ENCODE measurements at places on chromosomes 16 and 17.

GRCh38 chr16:76486740-76487139 is 209.5 kb downstream of the CNTNAP4 start:
- no peak for DNase-seq

- DNase-seq = no peak
Observed at GRCh38 chr16:25563700-25564099, 128.1 kb upstream of the HS3ST4 start.

DNA sequence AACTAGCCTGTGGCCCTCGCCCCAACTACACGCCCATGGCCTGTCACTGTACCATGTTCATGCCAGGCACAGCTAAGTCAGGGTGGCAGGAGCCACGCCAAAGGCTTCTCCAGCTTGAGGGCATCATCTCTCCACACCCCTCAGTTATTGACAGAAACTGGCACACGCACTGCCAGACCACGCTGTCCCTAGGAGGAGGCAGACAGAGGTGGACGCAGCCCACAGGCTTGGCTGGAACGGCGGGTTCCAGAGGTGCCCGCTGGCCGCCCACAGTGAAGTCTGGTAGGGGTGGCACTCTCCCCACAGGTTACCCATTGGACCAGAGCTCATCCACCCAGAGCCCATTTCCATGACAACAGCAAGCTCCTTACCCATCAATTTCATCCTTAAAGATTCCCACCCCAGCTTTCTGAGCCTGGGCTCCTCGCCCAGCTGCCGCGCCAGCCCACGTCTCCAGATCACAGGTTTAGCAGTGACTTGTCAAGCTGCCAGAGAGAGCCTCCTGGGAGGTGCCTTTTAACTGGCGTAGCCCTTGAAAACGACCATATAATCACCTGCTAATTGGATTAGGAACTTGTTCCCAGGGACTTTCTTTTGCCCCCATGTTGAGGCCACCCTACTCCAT is 27.9 kb downstream of the RPRML start:
- no peak for DNase-seq

DNA sequence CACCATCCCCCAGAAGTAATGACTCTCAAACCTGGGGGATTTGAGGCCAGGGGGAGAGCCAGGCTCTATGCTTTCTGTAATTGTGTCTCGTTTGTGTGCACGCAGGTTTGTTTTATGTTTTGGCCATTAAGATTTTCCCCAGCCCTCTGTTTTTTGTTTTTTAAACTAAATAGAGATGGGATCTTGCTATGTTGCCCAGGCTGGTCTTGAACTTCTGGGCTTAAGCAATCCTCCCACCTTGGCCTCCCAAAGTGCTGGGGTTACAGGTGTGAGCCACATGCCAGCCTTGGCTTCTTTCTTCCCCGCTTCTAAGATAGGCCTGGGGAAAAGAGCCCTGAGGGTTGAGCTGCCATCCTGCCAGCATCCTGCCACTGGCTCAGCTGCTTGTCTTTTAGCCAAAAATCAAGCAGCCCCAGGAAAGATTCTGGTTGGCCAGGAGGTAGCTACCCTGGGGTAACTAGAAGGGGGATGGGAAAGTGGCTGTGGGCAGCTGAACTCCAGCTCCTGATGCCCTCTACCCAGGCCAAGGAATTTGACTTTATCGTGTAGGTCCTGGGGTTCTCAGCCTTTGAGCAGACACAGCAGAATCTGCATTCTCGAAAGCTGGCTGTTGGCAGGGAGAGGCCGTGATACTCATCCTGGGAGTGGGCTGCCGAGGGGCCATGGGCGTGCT is 18.4 kb downstream of the KDM8 start:
- DNase-seq = no peak

DNA sequence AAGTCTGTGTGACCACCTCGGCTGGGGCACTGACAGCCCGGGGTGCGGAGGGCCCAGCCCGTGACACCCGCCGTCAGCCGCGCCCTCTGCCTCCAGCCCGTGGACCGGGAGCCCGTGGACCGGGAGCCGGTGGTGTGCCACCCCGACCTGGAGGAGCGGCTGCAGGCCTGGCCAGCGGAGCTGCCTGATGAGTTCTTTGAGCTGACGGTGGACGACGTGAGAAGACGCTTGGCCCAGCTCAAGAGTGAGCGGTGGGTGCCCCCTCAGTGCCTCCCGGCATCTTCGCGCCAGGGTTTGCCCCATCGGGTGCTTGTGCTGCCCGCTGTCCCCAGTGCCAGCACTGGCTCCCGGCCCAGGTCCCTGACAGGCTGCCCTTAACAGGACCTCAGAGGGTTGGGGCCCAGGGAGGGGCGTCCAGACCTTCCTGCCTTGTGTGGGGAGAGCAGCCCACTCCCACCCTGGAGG is 13.7 kb downstream of the CENPX start:
- no peak for DNase-seq

DNA sequence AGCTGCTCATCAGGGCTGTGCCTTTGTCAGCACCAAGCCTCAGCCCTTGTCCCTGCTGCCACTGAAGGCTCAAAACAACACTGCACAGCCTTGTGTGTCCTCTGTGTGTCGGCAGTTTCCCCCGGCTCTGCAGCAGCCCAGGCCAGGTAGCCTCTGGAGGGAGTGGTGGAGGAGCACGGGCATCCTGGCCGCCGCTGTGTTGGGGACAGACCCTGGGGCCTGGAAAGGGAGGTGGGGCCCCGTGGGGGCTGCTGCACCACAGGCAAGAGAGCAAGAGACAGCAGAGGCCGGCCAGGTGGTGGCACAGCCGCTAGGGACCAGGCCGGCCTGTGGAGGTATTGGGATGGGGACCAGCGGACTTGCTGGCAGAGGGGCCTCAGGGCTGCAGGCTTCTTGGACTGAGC is 96.9 kb upstream of the ZNF750 start:
- DNase-seq = no peak

- no peak for DNase-seq
Observed at GRCh38 chr17:21522755-21523336, 146.7 kb downstream of the KCNJ12 start.

DNA sequence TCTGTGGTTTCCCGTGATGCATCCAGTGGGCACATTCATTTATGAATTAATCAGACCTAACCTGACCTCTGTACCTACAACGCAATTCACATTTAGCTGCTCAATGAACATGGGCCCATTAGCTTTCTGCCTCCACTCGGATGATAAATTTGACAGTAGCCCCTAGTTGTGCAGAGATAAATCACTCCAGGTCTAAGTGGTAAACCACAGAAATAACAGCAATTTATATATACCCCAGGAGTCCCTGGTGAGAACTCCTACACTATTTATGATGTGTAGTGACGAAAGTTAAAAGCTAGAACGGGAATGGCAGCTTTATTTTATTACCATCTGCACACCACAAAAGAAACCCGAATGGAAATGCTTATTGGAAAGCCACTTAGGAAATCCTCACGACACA is 371.5 kb downstream of the HAPSTR1 start:
- DNase-seq = no peak

GRCh38 chr17:46968224-46968834 is 10.7 kb downstream of the RPRML start:
- no peak for DNase-seq

- no peak for DNase-seq
Observed at GRCh38 chr16:49866595-49867071, 10.7 kb upstream of the ZNF423 start.

DNA sequence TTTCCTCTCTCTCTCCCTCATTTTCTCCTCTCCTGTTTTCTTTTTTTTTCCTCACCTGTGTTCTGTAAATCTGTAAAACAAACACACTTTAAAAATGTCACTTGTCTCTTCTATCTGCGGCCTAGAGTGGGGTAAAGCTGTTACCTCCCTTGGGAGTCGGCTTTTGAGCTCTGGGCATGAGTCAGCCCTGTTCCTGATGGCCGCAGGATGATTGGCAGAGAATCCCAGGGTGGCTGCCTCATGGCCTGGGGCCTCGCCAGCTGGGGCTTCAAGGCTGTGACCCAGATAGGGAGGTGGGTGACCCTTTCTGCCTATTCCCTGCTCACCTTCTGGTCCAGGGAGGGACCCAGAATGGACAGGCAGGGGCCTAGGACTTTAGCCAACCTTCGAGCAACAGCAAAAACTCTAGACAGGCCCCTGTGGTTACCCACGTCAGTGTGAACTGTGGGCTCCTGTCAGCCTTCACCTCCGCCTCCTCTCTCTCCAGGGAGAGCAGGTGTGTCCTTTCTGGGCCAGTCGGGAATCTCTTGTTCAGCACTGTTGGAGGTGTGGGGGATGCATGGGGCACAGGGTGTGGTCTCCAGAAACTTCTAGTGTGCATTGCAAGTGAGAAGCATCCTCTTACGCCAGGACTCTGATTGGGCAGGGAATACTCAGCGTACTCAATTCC is 87.4 kb downstream of the RAP1GAP2 start:
- DNase-seq = peak; percentile 12

DNA sequence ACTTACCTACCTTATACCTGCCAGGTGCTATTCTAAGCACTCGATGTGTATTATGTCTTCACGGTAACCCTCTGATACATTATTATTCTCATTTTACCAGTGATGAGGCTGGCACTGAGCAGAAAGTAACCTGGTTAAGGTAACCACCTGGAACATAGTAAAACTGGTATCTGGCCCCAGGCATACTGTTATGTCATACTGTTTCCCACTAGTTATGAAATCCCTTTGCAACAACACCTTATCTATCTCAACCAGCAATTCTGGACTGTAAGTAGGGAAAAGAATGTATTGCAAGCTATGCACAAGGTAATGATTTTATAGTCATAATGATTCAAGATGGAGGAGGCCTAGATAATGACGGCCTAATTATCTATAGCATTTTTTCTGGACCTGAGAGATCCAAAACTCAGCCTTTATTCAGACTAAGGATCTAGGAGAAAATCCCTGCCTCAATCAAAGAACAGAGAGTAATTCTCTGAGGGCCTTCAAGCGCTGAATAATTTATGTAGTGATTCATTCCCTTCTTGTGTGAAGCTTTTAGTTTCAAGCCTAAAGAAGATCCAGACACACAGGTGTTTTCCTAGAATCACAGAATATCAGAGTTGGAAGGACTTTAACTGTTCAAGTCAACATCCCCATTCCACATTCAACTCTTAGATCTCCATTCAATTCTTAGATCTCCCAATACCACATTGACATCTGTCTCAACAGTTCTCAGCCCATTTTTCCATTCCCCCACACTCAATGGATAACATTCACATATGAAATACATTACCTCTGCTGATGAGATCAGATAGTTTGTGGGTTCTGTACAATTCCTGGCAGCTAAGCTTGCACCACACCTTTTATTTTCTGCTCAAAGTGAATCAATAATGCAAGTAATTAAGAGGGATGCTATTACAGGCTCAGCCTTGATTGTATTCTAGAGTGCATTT is 14.9 kb upstream of the MMD start:
- no peak for DNase-seq

GRCh38 chr17:4854111-4854681 is 21.1 kb downstream of the MINK1 start:
- DNase-seq = peak; percentile 44

GRCh38 chr16:73000020-73000906 is 47.7 kb downstream of the ZFHX3 start:
- no peak for DNase-seq

- DNase-seq = no peak
Observed at GRCh38 chr16:27223226-27223610, 19.9 kb downstream of the KDM8 start.

- no peak for DNase-seq
Observed at GRCh38 chr16:78060809-78061208, 38.5 kb downstream of the CLEC3A start.

DNA sequence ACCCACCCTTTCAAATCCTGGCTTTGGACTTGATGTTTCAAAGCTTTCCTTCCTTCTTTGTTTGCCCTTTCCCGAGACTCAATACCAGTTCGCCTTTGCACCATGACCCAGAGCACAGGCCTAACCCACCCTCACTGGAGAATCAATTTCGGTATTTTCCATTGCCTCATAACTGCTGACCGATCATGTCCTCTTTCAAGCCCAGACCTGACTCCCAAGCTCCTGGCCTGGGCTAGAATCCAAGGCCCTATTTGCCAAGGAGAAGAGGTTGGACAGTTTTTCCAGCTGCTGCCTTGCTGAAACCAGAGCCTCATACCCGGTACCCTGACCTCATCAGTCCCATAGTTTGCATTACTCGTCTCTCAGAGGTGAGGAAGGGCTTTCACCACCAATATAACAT is 35.3 kb upstream of the HELZ start:
- no peak for DNase-seq

GRCh38 chr17:17446666-17447155 is 30.1 kb upstream of the MED9 start:
- no peak for DNase-seq

- no peak for DNase-seq
Observed at GRCh38 chr16:50702725-50703124, 9.3 kb downstream of the NOD2 start.

DNA sequence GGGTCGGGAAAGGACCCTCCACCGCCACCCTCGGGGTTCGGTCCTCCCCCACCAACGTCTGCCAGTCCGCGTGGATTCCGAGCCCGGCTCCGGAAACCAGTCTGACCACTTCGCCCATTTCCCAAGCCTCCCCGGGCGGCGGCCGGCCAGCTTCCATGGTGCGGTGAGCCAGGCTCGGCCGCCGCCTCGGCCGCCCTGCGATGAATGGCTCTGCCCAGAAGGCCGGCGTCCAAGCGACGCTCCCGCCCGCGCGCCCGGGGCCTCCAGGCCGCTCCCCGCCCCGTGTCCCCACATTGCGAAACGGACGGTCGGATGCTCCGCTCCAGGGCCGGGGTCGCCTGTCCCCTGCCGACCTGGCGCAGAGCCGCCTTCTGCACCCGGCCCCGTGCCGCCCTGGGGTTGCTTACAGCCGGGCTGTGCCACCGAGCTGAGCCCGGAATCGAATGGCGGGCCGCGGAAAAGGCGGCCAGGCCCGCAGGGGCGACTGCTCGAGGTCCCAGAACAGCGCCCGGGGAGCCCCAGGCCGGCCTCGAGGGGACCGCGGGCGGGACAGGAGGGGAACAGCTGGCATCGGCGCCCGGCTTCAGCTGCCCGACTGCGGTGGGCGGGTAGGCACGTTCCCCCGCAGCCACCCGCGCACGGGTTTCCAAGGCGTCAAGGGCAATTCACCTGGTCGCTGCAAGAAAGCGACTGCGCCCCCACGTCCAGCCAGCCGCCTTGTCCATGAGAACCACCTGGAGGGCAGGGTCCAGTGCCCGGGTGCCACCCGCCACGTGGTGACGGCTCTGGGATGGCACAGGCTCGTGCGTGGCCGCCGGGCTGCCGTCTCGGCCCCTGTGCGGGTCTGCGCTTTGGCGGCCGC is 18.3 kb upstream of the CBX8 start:
- no peak for DNase-seq

- DNase-seq = peak; percentile 36
Observed at GRCh38 chr17:66491213-66491612, 188.8 kb downstream of the PRKCA start.

DNA sequence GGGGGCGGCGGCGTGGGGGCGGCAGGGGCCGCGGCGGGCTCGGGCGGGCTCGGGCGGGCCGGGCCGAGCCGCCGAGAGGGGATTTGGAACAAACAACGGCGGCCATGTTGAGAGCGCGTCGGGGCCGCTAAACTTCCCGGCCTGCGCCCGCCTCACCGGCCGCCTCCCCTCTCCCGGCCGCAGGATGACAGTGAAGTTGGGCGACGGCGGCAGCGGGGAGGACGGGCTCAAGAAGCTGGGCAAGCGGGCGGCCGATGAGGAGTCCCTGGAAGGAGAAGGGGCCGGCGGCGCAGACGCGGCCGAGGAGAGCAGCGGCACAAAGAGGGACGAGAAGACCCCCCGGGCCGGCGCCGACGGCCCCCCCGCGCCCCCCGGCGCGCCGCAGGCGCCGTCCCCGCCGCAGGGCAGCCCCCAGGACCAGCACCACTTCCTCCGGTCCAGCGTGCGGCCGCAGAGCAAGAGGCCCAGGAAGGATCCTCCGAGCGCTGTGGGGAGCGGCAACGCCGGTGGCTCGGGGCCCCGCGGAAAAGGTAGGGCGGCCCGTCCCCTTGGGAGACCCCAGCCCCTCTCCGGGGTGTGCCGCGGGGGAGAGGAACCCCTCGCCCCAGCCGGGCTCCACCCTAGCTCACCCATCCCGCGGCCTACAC is 2.4 kb downstream of the CRAMP1 start:
- peak; percentile 54 for DNase-seq
